ENCODE measurements at places on chromosomes 5 and 9. TPM values are rescaled to one million over a fixed set of nuclear protein-coding genes. Genes with fewer than 3 reads are reported as not detected.

- no peak overlapping the region for H3K27ac ChIP-seq
- H3K36me3 ChIP-seq, result no peaks in the 10 kb centered on the region
- no peak for DNase-seq
- no peak overlapping the region for H3K4me3 ChIP-seq
Observed at GRCh38 chr5:143557061-143557818, 153.8 kb upstream of the NR3C1 start.

GRCh38 chr9:71693607-71694006 lies 74.7 kb downstream of the CEMIP2 start:
- no peaks in the 10 kb centered on the region for H3K27me3 ChIP-seq
- DNase-seq, result no peak
- H3K4me1 ChIP-seq, result no peaks in the 10 kb centered on the region

PCDHGB1 gene
- total RNA-seq, result not detected

DNA sequence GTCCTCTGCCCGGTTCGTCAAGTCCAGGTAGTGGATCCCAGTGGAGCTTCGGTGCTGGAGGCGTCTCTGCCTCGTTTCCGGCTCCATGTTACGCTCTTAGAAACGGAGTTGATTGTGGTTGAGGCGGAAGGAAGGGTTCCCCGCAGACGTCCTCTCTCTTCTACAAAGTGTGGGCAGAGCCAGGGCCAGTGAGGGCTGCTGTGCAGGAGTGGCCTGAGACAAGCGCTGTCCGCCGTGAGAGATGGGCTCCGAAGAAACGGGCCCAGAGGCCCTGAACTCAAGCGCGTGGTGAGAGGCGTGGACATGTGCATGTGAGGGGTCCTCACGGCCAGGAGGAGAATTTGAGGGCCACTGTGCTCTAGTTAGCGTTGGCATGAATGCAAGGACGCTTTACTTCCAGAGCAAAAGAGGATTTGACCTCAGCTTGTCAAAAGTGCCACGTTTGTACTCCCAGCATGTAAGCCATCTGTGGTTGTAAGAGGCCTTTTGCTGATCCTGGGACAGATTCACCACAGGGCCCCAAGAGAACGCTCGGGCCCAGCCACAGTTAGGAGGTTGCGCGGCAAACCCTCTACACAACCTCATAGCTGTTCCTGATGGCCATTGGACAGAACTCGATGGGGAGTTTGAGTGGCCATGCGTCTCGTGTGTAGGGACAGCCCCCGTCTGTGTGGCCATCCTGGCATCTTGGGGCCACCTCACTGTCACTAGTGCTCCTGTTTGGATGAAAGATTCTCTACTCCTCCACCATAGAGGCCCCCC lies 10.2 kb downstream of the MAN1B1 start:
- no peak overlapping the region for H3K4me3 ChIP-seq
- no peak for DNase-seq
- peak overlapping the region; percentile 78 for H3K27ac ChIP-seq
- H3K36me3 ChIP-seq, result peaks cover 36% of the 10 kb centered on the region
- H3K27me3 ChIP-seq, result no peaks in the 10 kb centered on the region
- peaks cover 21% of the 10 kb centered on the region for H3K4me1 ChIP-seq

Data from CD8-positive, alpha-beta memory T cell (primary cell).